Chondrocyte (in vitro differentiated cells): ENCODE measurements at places on chromosomes 7 and 10. TPM values are rescaled to one million over a fixed set of nuclear protein-coding genes. Genes with fewer than 3 reads are reported as not detected.

The SDK1 gene
- total RNA-seq, result 9.5 to 12.2 TPM (median 10.9 TPM) in 3 replicates

The OR9A2 gene
- total RNA-seq, result not detected in 3 replicates

The SCRN1 gene
- total RNA-seq, result 111 to 129 TPM (median 129 TPM) in 3 replicates

The NRAP gene
- total RNA-seq, result not detected in 3 replicates

The ZC3HAV1L gene
- 9.9 to 11.0 TPM in 2 of 3 replicates, not detected in the other for total RNA-seq

DNA sequence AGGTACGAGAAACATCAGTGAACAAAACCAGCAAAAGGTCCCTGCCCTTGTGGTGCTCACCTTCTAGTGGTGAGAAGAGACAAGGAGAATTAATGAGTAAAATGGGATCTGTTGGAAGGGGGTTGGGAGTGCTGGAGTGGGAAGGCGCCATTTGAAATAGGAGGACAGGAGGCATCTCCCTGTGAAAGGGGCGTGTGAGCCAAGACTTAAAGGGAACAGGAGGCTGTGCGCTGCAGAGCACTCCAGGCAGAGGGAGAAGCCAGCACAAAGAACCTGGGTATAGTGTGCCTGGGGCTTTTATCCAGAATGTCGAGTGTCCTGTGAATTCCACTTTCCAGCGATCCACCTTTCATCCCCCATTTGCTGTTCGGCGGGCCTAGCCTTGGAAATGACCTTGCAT, 497.9 kb upstream of the GALNT17 start:
- H3K27me3 ChIP-seq, result no peaks in the 10 kb centered on the region
- H3K36me3 ChIP-seq, result no peaks in the 10 kb centered on the region
- peaks cover 6% of the 10 kb centered on the region for H3K4me1 ChIP-seq
- H3K4me3 ChIP-seq, result no peak overlapping the region

DNA sequence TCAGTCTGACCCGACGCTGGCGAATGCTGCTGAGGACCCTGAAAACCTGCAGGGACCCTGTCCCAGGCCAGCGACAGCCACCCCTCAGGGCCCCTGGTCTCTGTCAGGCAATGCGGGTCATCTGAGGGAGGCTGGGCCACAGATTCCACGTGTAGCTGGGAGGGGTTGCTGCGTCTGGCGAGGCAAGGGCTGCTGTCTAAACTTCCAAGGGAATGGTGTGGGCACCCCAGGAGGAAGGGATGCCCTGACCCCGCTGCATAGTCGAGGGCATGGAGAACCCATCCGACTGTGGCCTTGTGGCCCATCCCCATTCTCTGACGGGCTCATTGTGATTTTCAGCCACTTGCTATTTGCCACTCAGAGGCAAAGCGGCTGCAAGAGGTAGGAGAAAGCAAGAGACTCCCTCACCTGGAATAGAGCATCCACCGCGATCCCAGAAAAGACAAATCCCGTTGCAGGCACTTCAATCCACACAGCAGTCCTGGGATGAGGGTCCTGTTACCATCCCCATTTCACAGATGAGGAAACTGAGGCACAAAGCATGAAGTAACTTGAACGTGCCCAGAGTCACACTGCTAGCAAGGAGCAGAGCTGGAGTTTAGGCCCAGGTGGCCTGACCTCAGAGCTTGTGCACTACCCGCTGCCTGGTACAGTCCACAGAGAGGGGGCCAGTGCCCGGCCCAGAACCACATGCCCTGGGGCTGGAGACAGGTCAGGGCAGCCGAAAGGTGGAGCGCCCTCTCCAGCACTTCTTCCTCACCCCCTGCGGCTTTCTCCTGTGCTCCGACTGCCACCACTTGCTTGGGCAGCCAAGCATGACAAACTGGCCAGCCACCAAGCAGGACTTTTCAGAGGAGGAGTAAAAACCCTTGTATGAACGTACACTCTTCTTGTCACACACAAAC, 163.8 kb upstream of the KLF14 start:
- no peaks in the 10 kb centered on the region for H3K27me3 ChIP-seq
- peaks cover 79% of the 10 kb centered on the region for H3K4me1 ChIP-seq
- DNase-seq, result no peak
- H3K4me3 ChIP-seq, result no peak overlapping the region

GRCh38 chr7:71311576-71311975, 179.6 kb downstream of the GALNT17 start:
- no peaks in the 10 kb centered on the region for H3K27me3 ChIP-seq
- H3K36me3 ChIP-seq, result peaks cover 5% of the 10 kb centered on the region
- DNase-seq, result no peak
- H3K27ac ChIP-seq, result no peak overlapping the region

- H3K27me3 ChIP-seq, result no peaks in the 10 kb centered on the region
- no peaks in the 10 kb centered on the region for H3K36me3 ChIP-seq
- no peak for DNase-seq
- H3K4me3 ChIP-seq, result no peak overlapping the region
- no peaks in the 10 kb centered on the region for H3K4me1 ChIP-seq
Measured at GRCh38 chr7:81201188-81201587, 282.3 kb upstream of the SEMA3C start.

GRCh38 chr7:66696774-66697191, 43.8 kb upstream of the RABGEF1 start:
- no peak overlapping the region for H3K27ac ChIP-seq
- H3K4me3 ChIP-seq, result no peak overlapping the region
- DNase-seq, result no peak
- peaks cover 10% of the 10 kb centered on the region for H3K36me3 ChIP-seq

- no peaks in the 10 kb centered on the region for H3K27me3 ChIP-seq
- H3K4me1 ChIP-seq, result no peaks in the 10 kb centered on the region
- no peak overlapping the region for H3K27ac ChIP-seq
- no peak overlapping the region for H3K4me3 ChIP-seq
Measured at GRCh38 chr10:9951481-9952257, 1066.0 kb upstream of the CELF2 start.

DNA sequence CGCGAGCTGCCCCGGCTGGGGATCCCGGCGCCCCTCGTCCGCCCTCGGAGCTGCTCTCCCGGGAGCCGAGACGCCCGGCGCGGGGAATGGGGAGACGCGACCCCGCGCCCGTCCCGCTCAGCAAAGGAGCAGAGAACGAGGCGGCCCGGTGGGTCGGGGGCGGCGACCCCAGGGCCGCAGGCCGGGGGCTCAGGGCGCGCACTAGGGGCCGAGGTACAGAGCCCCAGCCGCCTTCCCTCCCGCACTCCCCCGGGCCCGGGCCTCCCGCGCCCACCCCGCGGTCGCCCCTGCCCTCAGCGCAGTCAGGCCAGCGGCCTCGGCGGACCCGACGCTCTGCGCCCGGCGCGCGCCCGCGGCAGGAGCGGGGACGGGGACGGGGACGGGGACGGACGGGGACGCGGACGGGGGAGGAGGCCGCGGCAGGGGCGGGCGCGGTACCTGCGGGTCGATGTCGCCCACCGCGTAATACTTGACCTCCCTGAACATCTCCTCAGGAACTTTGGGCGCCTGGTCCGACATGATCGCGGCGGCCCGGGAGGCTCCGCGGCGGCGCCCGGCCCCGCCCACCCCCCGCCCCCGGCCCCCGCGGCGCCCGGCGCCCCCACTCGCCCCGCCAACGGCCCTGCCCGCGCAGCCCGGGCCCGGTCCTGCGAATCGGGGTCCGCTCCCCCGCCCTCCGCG, 373 bp downstream of the PAXIP1 start:
- DNase-seq, result no peak
- no peak overlapping the region for H3K27ac ChIP-seq
- peak overlapping the region; percentile 40 for H3K4me3 ChIP-seq
- H3K27me3 ChIP-seq, result no peaks in the 10 kb centered on the region
- H3K36me3 ChIP-seq, result no peaks in the 10 kb centered on the region

- no peaks in the 10 kb centered on the region for H3K4me1 ChIP-seq
- no peaks in the 10 kb centered on the region for H3K27me3 ChIP-seq
- no peak overlapping the region for H3K27ac ChIP-seq
- no peak for DNase-seq
- no peaks in the 10 kb centered on the region for H3K36me3 ChIP-seq
- H3K4me3 ChIP-seq, result no peak overlapping the region
Measured at GRCh38 chr7:158595068-158595467, 7.4 kb upstream of the PTPRN2 start.

DNA sequence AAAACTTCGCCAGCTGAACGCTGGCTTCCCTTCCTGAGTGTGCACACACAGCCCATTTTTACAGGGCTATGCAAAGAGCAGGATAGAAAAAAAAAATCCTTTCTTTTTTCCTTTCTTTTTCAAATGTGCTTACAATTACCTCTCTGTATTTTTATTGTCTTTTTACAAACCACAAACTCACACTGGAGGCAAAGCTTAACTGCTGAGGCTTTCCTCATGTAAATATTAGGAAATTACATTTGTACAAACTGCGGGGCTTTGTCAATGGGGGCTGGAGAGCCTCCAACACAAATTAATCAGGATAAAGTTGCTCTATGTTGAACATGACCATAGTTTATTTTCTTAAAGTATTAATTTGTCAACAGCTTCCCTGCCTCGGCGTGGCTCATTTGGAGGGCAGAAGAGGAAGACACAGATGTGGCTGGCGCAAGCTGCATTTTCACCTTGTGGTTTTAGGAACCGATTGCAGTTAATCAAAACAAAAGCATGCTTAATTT, 411.7 kb upstream of the MKI67 start:
- H3K4me1 ChIP-seq, result peaks cover 11% of the 10 kb centered on the region
- no peak overlapping the region for H3K27ac ChIP-seq
- no peak overlapping the region for H3K4me3 ChIP-seq
- no peak for DNase-seq
- no peaks in the 10 kb centered on the region for H3K36me3 ChIP-seq

DNA sequence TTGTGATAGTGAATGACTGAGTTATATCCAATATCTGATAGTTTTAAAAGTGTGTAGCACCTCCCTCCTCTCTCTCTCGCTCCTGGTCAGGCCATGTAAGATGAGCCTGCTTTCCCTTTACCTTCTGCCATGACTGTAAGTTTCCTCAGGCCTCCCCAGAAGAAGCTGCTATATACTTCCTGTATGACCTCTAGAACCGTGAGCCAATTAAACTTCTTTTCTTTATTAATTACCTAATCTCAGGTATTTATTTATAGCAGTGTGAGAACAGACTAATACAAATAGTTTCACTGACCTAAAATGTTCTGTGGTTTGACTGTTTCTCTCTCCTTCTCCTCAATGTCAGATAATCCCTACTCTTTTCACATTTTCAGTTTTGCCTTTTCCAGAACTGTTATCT, 321.3 kb upstream of the MBL2 start:
- DNase-seq, result no peak
- H3K27ac ChIP-seq, result no peak overlapping the region
- H3K4me3 ChIP-seq, result no peak overlapping the region
- no peaks in the 10 kb centered on the region for H3K4me1 ChIP-seq
- H3K27me3 ChIP-seq, result no peaks in the 10 kb centered on the region
- H3K36me3 ChIP-seq, result no peaks in the 10 kb centered on the region

DNA sequence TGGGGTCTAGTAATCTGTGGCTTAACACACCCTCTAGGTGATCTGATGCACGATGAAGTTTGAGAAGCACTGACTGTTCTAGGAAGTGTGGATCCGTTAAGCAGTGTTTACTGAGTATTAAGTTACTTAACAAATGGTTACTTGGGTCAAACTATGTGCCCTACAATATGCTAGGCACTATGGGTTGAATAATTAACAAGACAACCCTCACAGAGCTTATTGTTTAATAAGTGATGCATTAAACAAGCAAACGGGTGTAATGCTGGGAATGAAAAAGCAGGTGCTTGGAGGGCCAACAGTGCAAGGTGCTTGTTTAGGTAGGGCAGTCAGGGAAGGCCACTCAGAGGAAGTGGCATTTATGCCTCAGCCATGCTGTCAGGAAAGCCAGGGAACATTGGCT, 378.0 kb upstream of the PODXL start:
- no peaks in the 10 kb centered on the region for H3K4me1 ChIP-seq
- peaks cover 2% of the 10 kb centered on the region for H3K36me3 ChIP-seq
- H3K4me3 ChIP-seq, result no peak overlapping the region

DNA sequence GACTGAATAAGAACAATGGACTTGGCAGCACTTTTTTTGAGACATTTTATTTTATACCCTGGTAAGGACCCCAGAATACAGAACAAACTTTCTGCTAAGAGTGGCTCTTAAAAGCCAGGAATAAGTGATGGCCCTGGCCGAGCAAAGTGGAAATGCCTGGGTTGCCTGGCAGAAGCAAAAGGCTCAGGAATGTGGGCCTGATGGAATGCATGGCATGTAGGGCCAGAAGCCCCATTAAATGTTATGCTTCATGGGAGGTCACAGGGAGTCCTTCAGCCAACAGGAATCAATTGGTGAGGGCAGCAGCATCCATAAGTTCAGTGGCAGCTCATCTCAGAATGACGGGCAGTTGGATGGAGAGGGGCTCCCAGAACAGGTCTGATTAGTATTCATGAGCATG, 301.5 kb upstream of the CACNA2D1 start:
- no peak overlapping the region for H3K4me3 ChIP-seq
- no peaks in the 10 kb centered on the region for H3K36me3 ChIP-seq
- peaks cover 24% of the 10 kb centered on the region for H3K4me1 ChIP-seq

- H3K27me3 ChIP-seq, result no peaks in the 10 kb centered on the region
- H3K4me3 ChIP-seq, result peak overlapping the region; percentile 93
- H3K27ac ChIP-seq, result peak overlapping the region; percentile 99
- DNase-seq, result no peak
Measured at GRCh38 chr10:1047937-1048336, 982 bp downstream of the IDI1 start.

GRCh38 chr10:124629415-124629814, 114.8 kb downstream of the FAM53B start:
- H3K4me1 ChIP-seq, result peaks cover 20% of the 10 kb centered on the region
- no peak overlapping the region for H3K27ac ChIP-seq
- peaks cover 4% of the 10 kb centered on the region for H3K36me3 ChIP-seq
- no peak for DNase-seq

DNA sequence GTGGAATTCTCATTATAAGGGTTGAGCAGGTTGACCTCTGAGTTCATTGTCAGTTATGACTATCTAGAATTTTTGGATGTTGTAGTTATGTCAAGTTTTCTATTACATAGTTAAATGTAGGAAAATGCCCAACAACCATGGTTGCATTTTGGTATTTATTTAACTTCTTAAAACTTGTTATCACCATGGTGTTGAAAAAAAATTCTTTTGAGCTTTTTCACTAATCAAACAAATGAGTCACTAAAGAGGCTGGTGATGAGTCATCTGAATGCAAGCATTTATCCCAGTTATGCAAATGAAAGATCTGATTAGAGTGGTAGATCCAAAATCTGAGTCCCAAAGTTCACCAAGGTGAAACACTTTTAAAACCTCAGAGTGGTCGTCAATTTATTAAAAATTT, 624.7 kb upstream of the IGFBP3 start:
- DNase-seq, result no peak
- no peaks in the 10 kb centered on the region for H3K36me3 ChIP-seq
- no peaks in the 10 kb centered on the region for H3K27me3 ChIP-seq
- H3K4me3 ChIP-seq, result no peak overlapping the region

DNA sequence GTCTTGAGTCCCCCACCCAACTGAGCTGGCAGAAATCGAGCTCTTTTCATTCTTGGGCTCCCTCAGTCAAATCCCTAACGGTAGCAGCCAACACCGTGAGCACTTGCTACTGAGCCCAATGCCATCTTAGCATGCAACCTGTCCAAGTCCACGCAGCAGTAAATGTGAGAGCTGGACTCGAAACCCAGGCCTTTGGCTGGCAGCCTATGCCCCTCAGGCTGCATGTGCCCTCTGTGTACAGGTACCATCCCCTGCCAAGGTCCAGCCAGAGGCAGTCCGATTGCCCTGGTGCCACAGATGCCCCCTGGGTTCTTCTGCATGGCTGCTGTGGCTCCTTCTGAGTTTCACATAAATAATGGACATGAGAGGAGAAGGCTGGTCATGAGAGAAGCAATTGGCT, 1.2 kb upstream of the TMEM273 start:
- no peaks in the 10 kb centered on the region for H3K36me3 ChIP-seq
- H3K4me3 ChIP-seq, result no peak overlapping the region
- peaks cover 2% of the 10 kb centered on the region for H3K27me3 ChIP-seq
- no peak for DNase-seq
- no peak overlapping the region for H3K27ac ChIP-seq
